Activated CD8-positive, alpha-beta memory T cell treated with anti-CD3 and anti-CD28 coated beads for 4 hours (primary cell): ENCODE measurements at places on chromosomes 5 and 9.

DNA sequence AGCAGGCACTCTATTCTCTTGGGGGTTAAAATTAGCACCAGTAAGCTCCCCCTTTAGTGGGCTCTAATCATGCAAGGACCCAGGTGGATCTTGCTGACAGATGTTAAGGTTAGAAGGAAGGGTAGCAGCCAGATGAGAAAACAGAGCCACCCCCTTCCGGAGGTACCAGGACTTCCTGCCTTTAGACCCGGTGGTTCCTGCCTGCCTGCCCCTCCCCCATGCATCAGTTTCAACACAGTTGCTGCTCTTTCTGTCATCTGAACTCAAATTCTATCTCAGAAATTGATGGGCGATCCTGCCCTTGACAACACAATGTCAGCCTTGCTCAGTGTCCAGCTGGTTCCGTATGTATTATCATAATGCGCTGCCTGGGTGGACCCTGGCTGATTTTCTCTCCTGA lies 287.3 kb downstream of the EBF1 start:
- DNase-seq, result no peak

- no peak for DNase-seq
Measured at GRCh38 chr5:168304349-168304748, 12.9 kb downstream of the WWC1 start.

DNA sequence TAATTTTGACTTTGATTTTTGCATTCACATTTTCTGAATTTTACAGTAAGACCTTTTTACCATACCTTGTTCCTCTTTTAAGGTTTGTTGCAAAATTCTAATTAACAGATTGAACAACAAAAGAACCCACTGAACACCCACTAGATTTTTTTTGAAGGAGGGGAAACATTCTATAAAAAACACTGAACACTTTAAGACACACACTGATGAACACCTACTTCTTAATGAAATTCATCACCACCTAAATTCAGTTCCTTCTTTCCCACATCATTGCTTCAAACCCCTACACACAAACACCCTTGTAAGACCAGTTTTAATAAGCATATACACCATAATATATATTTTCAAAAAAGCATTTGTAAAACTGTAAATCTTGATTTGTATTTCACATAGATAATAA lies 559.0 kb upstream of the MEF2C start:
- DNase-seq, result no peak

DNA sequence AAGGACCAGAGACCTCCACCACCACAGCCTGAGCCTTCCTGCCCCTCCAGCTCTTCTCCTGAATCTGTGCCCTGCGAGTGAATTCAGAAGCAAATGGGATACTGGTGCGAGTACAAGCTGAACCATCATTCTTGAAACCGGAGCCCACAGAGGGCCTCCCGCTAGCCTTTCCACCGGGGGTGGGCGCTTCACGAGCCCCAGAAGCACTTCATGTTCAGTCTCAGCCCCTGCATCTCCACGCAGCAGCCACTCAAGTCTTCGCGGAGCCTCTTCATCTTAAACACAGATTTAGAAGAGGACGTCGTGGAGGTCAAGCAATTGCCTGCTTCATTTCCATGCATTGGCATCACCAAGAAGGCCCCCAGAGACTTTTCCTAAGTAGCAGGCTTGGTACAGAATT lies 26.0 kb upstream of the OLFM1 start:
- no peak for DNase-seq

DNA sequence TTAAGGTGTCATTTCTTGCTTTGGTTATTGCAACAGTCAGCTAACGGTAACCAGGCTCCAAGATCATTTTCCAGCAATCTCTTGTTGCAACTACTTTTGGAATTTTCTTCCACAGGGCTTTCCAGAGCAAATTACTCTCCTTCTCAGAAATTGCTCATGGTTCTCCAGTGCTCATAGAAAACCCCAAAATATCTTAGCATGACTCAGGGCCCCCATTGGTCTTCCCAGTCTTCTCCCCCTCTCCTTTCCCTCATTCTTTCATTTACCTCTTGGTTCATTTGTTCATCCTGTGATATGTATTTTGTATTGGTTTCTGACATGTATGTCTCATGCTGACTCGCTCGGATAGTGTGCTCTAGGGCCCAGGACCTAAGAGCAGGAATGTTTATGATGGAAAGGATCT lies 35.6 kb downstream of the WWC1 start:
- no peak for DNase-seq

DNA sequence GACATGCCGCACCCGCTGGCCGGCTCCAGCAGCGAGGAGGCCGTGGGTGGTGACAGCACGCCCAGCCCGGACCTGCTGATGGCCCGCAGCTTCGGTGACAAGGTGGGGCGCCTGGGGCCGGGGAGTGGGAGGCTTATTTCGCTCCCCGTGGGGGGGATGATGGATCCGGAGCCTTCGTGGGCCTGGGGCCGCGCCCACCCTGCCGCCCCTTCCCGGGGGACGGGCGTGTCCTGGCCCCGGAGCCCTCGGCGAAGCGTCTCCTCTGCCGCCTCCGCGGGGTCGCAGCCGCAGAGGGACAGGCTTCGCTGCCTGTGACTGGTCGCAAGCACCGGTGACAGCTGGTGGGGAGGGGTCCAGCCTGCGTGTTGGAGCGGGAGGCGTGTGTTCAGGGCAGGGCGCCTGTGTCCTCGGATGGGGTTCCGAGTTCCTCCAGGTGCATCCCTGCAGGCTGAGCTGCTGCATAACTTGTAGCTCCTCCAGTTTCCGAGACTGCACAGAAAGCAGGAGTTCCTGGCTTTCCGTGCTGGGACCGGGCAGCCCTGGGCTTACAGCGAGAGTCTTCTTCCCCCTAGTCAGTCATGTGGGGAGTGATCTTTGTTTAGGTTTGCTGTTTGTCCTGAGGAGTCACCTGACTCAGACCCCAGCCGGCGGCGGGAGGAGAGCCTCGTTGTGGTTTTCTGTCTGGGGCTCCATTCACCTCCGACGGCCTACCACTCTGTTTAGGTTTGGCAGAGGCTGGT lies 666 bp downstream of the SNX30 start:
- DNase-seq, result no peak
